ENCODE measurements at places on chromosomes 13 and 19.

DNA sequence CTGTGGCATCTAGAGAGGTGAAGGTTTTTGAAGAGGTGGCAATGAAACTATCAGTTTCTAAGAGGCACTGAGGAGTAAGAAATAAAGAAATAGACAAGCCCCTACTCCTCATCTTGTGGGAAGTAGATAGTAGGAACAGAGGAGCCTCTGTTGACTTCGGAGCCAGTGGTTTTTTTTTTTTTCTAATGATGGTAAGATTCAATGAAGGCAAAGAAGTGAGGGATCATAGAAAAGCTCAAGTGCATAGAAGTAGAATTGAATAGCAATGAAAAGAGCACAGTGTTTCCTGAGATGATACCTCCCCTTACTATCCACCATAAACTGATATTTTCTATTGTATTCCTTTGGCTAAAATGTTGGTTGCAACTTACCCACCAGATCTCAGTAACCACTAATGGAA is 46.3 kb downstream of the FREM2 start:
- DNase-seq, result no peak

DNA sequence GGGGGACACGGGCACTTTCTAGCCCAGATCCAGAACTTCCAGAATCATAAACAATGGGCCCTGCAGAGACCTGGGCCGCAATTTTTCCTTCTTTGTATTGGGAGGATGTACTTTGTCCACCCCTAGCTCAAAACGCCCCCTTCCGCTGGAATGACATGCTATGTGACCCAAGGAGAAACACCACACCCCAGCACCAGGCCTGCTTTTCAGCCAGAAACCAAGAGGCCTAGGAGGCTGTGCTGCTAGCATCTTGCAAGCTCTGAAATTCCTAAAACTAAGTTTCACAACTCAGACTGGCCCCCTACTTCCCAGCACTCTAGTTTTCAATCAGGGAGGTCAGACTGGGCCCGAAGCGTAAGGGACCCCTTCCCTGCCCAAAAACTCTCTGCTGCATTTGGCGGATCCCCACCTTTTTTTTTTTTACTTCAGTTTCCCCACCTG is 538 bp downstream of the LSM4 start:
- peak; percentile 42 for DNase-seq

- DNase-seq, result no peak
Measured at GRCh38 chr19:40831502-40832430, 18.5 kb downstream of the CYP2A6 start.

- DNase-seq, result no peak
Measured at GRCh38 chr13:46479283-46479682, 73.7 kb upstream of the LRCH1 start.

GRCh38 chr13:86562866-86563265 is 763.6 kb upstream of the SLITRK6 start:
- no peak for DNase-seq

DNA sequence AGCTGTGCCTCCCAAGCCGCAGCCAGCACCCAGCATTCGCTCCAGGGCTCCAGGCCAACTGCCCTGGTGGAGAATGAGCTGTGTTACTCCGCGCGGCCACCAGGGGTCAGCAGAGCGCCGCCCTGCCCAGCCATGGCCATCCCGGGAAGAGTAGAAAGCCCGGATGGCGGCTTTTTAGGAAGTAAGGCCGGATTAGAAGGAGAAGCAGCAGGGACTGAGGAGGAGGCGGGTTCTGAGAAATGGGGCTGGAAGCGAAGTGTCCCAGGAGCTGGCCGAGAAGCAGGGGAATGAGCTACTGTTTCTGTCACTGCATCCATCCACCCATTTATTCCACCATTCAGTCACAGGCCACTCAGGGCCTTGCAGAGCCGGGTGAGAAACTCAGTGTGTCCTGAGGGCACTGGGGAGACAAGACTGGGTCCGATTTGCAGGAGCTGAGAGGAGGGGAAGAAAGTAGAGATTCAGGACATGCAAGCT is 6.6 kb upstream of the NPAS1 start:
- DNase-seq, result peak; percentile 75

GRCh38 chr13:110715395-110716246 is 2.1 kb downstream of the ING1 start:
- peak; percentile 96 for DNase-seq

DNA sequence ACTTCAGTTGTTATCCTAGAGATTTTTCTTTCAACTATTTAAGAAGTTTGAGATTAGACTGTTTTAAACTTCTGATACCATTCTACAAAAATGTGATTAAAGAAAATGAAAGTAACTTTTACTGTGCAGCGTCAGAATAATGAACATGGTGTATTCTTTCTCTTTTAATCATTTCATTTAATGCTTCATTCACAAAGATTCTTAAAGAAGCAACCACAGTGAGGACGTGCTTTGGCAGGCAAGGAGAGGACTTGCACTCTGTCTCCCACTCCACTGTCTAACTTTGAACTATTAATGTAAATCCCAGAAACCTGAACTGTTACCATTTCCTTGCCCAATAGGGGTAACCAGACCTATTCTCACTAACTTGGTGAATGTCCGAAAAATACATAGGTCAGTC is 137.0 kb downstream of the KCNRG start:
- no peak for DNase-seq

GRCh38 chr19:3823350-3823713 is 37.2 kb upstream of the MATK start:
- DNase-seq, result no peak

DNA sequence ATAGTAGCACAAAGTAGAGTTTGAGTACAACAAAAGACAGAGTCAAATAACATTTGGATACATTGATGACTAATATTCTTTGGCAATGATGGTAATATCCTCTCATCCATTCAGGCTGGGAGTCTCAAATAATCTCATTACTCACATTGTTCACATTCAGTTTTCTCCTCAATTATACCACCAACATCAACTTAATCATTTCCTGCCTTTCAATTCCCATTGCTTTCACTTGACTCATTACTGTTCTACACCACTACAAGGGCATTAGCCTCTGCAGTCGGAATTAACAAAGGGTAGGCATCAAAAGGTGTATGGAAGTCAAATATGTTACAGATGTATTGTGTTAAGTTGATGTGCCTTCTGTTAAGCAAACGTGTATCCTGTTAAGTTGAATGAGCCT is 518.4 kb upstream of the SLITRK1 start:
- no peak for DNase-seq

- no peak for DNase-seq
Measured at GRCh38 chr13:83929157-83929556, 46.9 kb upstream of the SLITRK1 start.

- DNase-seq, result no peak
Measured at GRCh38 chr13:37302686-37303085, 197.2 kb upstream of the CSNK1A1L start.

DNA sequence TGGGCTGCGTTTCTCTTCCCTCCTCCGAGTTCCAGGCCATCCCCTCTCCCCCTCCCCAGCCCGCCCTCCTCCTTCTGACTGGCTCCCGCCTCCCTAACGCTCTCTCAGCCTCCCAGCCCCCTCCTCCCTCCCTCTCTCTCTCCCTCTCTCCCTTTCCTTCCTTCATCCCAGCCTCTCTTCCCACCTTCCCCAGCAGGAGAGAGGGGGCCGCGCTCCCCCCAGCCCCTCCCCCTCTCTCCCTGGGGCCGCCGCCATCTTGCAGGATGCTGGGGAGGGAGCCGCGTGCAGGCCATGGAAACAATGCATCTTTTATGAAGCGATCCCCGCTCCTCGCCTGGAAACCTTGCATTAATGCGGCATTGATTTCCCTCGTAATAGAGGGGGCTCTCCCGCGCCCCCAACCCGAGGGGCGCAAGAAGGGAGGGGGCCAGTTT is 42.6 kb upstream of the ADGRL1 start:
- peak; percentile 63 for DNase-seq

DNA sequence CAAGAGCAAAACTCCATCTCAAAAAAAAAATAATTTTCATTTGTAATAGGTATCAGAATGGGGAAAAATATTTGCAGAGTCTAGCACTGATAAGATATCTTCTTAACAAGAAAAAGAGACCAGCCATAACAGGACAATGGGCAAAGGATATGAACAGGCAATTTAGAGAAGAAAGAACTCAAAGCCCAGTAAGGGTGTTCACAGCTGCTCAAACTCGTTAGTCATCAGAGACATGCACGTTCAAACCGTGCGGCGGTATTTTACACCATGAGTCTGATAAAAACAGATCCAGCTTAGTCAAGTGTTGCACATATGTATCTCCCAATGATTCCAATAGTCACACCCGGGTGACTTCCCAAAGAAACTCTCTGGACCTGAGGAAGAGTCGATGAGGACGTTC is 13.7 kb upstream of the NCCRP1 start:
- no peak for DNase-seq

- no peak for DNase-seq
Measured at GRCh38 chr19:7382694-7383093, 34.0 kb downstream of the ARHGEF18 start.

GRCh38 chr19:43901395-43902390 is 33.4 kb downstream of the ZNF45 start:
- DNase-seq, result peak; percentile 77

GRCh38 chr19:6252066-6252465 is 27.7 kb downstream of the MLLT1 start:
- DNase-seq, result no peak

DNA sequence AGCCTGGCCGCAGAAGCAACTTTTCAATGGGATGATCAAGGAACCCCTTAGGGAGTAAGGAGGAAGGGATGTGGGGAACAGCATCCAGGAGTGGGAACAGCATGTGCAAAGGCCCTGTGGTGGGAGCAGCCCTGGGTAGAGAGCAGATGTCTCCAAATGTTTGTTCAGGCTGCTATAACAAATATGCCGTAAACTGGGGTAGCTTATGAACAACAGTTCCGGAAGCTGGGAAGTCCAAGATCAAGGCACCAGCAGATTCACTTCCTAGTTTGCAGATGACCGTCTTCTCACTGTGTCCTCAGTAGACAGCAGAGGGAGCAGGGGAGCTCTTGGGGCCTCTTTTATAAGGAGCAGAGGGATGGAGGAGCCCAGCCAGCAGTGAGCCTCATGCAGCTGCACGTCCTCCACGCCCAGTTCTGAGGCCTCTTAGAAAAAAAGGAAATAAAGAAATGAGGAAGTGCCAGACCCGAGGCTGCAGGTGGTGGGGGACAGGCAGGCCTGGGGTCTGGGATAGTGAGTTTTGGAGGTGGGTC is 4.2 kb upstream of the LRRC25 start:
- DNase-seq, result no peak

GRCh38 chr13:27425158-27425917 is 919 bp downstream of the GTF3A start:
- peak; percentile 18 for DNase-seq

GRCh38 chr19:55116859-55117662 is at the start of gene PPP1R12C:
Gene PPP1R12C (minus strand): TSS chr19:55117637. CDS start chr19:55117543, 94 bp downstream.
- DNase-seq, result peak; percentile 23

GRCh38 chr19:57434386-57435061 is 601 bp upstream of the ZNF749 start:
- DNase-seq, result no peak

- DNase-seq, result no peak
Measured at GRCh38 chr13:63128716-63129115, 1713.1 kb upstream of the PCDH20 start.

DNA sequence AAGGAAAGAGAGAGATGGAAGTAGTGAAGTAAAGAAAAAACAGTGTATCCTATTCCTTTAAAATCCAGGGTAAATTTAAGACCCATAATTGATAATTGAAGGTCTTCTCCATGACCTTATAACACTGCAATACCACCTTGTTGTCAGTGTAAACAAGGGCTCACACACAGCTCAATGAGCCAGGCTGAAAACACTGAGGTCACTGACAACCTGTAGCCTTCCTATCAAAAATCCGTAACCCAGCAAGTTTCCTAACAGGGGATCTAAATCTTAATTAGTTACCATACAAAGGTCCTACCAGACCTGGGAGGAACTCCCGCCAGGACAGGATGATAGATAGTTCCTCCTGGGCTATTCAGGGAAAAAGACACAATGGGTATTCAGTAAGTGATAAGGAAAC is 1677.1 kb downstream of the OLFM4 start:
- no peak for DNase-seq

- peak; percentile 50 for DNase-seq
Measured at GRCh38 chr19:4338441-4339355, at the start of gene STAP2. Gene STAP2 (minus strand): TSS chr19:4338827. CDS start chr19:4338753, 74 bp downstream.

DNA sequence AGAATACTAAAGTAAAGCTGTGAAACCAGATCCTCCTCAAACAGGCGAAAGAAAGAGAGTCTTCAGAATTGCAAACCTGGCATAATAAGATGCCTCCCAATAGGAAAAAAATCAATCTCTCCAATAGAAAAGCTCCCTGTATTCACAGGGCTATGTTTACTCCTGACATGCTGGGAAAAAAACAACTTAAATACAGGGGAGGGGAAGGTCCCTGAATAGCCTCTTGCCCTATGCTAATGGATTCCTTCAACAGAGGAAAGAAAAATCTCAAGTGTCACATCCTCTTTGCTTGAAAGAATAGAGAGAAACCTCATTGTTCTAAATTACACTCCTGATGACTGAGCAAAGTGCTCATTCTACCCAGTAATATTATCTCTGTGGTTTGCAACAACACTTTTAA is 1271.1 kb upstream of the PRR20A start:
- no peak for DNase-seq

DNA sequence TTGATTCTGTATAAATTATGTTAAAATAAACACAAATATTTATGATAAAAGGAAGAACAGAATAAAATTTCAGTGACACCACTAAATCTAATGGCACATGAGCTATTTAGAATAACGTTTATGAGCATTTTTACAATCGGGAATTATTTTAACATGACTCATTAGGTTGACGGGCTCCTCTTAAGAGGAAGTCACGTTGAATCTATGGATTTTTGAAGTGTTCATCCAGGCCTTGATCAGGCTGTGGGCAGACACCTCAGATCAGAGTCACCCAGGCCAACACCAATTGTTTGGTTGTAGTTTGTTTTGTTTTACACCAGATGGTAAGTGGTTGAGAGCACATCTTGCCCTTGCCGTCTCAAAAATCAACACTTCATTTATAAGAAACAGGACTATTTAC is 257.8 kb downstream of the FOXO1 start:
- no peak for DNase-seq

- no peak for DNase-seq
Measured at GRCh38 chr13:97121894-97122293, 100.2 kb upstream of the MBNL2 start.

GRCh38 chr19:21115430-21115829 is 26.4 kb upstream of the ZNF431 start:
- DNase-seq, result no peak

GRCh38 chr13:101217086-101217485 is 199.2 kb downstream of the NALCN start:
- no peak for DNase-seq

GRCh38 chr13:75946536-75947284 is 310.6 kb downstream of the LMO7 start:
- no peak for DNase-seq

- no peak for DNase-seq
Measured at GRCh38 chr13:59789558-59789957, 374.2 kb downstream of the DIAPH3 start.

DNA sequence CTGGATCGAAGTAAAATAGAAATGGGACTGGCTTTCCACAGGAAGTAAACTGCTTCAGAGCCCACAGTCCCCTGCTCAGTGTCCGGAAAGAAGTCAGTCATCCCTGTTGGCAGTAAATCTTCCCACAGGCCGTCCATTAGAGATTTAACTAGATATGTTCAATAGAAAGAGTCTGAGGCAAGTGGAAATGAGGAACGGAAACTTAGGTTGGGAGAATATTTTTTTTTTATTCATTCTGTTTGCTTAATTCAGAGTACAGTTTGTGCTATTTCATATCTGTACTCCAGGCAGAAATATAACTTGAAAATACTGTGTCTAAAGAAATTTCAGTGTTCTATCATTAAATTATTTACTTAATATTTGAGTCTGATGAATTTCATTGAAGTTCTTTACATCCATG is 22.7 kb downstream of the SLC25A15 start:
- DNase-seq, result no peak

All from CD4-positive, alpha-beta T cell treated with Interleukin-17A for 4 hours (primary cell).